Activated CD4-positive, alpha-beta T cell treated with anti-CD3 and anti-CD28 coated beads, Interleukin-10, Interleukin-2, amounts not matched to agents 100 ng/mL and 50 ng/mL, durations not matched to agents 16 hours and 8 hours (primary cell): ENCODE measurements at places on chromosomes 2 and 18.

DNA sequence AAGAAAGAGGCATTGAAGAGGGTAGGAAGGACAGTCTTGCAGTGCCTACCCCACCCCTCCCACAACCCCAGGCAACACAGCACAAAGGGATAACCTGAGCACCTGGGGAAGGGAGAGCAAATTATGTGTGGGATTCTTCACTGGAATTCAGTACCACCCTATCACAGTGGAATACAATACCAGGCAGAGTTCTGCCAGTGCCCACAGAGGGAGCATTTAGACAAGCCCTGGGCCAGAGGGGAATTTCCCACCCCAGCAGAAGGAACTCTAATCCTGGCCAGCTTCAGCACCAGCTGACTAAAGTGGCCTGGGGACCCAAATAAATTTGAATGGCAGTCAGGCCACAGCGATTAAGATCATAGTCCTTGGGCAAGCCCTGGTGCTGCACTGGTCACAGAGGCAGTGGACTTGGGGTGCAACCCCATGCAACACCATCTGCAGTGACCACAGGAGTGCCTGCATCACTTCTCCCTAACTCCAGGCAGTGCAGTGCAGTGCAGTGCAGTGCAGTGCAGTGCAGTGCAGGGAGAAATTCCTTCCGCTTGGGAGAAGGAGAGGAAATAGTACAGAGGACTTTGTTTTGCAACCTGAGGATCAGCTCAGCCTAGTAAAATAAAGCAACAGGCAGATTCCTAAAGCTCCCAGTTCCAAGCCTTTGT is 147.8 kb upstream of the SRD5A2 start:
- no peak for DNase-seq

GRCh38 chr18:38940475-38940862 is 1374.9 kb upstream of the CELF4 start:
- DNase-seq: no peak

GRCh38 chr2:36921984-36922383 is 44.4 kb downstream of the STRN start:
- DNase-seq: no peak

- no peak for DNase-seq
Observed at GRCh38 chr2:12036640-12036983, 290.2 kb downstream of the LPIN1 start.

DNA sequence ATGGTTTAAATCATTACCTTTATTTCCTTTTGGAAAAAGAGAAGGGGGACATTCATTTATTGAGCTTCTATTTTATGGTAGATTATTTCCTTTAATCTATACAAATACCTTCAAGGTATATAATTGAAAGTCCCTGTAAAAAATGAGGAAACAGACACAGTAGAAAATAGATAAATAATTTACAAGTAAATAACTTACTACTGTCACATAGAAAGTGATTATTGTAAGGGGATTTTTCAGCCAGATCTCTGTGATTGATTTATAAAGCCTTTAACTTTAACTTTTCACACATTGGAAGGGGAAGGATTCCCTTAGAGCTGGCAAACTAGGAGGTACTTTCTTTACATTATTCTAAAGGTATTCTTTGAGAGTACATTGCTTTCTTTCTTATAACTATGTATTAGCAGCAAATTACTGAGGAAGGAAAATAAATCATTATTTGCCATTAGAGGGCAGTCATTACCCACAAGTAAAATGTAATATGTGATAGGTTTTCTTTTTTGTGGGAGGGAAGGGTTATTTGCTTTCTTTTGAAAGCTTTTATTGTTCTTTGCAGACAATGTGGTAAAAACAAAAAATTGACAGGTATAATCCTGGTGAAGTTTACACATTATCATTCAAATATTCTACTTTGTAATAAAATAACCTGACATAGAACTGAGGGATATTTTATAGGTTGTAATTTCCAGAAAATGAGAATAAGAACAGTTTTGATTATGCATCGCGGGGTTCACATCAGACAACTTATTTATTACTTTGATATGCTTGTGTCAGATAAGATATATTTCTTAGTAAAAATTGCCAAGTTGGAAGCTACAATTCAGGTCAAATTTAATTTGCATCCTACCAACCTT is 24.8 kb upstream of the RPE start:
- DNase-seq: peak; percentile 18

DNA sequence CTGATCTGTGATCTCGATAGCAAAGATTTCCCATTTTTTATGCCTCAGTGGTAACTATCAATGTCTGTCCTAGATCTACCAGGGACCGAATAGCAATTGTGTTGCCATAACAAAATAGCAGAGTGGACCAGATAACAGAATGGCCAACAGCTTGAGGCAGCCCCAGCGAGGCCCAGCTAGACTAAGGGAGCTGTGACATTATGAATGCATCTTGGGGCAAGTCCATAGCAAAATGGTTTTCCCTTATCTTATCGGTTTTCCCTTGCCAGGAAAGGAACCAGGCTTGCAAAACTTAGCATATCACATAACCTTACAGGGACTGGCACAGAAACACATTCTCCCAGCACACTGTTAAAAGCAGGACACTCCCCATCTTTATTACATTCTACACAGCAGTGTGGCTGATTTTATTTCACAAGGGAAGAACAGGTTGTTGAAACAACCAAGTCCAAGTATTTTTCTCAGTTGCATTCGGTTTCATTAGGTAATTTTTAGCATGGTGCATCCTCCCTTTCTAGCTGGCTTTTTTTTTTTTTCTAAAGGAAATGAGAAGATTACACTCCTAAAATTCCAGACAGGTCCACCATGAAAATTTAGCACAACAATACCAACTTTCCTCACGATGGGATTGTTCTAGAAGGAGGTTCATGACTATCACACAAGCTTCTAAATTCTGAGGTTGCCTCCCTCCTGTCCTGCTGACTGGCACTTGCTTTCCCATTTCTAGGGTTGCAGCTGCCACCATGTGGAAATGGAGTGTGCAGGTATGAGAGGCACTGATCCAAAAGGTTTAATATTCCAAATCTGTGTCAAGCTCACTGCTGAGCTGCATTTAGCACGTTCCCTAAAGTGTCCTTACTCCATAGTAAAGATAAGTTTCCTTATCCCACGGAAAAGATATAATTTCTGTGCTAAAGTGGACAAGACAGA is 97.0 kb upstream of the SLC35G4 start:
- DNase-seq: no peak

DNA sequence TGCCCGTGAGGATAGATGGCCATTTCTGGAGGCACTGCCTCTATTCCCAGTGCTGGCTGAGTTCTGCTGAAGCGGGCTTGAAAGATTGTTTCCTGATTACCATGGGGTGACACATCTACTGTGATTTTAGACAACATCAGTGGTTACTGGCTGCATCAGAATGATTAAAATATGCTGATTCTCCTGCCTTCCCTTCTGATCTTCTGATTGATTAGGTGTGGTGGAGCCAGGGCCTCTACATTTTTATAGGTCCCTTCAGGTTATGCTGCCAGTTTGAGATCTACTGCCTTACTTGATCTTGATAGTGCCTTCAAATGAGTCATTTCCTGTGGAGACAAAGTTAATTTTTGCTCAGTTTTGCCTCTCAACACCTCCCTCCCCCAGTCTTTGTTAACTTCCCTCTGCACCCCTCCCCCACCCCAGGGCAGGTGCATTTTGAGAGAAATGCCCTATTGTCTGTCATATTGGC is 31.6 kb upstream of the SNORC start:
- peak; percentile 89 for DNase-seq

DNA sequence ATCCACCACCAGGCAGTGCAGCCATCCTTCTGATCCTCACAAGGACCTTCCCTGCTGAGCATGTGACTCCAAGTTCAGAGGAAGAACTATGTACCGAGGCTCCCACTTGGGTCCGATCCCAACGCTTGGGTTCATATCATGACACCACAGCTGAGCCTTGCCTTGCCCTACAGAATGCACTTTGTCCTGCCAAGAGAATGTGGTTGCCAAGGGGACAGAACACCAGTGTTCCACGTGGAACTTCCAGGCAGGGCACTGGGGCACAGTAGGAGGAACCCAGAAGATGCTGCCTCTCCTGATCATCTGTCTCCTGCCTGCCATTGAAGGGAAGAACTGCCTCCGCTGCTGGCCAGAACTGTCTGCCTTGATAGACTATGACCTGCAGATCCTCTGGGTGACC is at the start of gene TEX51:
Gene TEX51, plus strand, starts transcription at position 255 of the 400 bp plus-strand sequence. Its CDS starts 29 bp downstream, at position 284.
- no peak for DNase-seq

DNA sequence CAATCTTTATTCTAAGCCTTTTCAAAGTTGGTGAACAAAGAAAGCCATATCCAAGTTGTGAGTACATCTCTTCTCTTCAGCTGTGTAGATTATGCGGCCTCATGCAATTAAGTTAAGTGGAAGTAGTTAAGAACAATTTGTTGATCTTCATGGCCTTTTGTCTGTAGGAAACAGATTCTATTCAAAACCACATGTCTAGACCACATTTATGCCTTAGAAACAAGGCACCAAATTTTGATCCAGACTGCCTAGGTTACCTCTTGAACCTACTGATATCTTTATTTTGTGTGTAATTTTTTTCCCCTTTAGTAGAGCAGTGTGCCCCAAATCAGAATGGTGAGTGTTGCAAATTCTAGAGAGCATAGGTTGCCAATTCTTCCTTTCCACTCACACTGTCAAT is 101.6 kb upstream of the CERS6 start:
- no peak for DNase-seq

DNA sequence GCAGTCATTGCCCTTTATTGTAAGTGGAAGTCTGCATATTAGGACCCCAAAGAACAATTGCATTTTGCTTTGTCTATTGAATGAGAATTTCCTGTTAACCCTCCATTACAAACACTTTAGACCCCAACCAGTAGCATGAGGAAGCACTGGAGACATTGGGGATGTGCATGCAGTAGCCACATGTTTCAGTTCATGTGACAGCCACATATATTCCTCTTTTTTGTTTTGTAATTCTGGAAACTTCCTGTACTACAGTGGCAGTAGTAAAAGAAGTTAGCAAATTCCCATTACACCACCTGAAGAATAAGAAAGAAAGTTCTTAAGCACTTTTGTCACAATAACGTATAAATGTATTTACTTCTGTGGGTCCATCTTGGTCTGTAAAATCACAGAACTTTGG is 281.1 kb upstream of the SLC14A2 start:
- no peak for DNase-seq

GRCh38 chr2:101153077-101153707 is 2.0 kb upstream of the TBC1D8 start:
- no peak for DNase-seq

DNA sequence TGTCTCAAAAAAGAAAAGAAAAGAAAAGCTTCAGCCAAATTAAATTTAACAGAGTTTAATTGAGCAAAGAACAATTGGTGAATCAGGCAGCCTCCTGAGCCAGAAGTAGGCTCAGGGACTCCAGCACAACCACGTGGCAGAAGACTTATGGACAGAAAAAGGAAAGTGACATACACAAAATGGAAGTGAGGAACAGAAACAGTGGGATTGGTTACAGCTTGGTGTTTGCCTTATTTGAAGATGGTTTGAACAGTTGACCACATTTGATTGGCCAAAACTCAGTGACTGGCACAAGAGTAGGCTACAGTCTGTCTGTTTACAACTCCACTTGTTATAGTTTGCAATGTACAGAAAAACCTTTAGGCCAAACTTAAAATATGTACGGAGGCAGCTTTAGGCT is 83.1 kb downstream of the SOCS6 start:
- no peak for DNase-seq

DNA sequence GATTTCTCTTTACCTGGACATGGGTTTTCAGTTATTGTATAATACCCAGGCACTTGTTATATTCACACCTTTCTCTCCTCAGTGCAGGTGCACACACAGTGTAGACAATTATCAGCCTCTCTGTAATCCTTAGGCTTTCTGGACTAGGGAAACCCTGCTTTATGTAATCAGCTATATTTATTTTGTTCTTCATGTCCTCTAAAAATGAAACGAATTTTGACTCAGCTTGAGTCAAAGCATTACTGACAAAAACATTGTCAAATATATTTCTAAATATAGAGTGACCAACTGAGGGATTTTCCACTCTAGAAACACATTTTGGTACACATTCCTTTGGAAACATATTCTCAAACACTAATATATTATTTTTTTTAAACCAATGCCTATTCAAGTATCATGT is 144.8 kb upstream of the GULP1 start:
- DNase-seq: no peak

DNA sequence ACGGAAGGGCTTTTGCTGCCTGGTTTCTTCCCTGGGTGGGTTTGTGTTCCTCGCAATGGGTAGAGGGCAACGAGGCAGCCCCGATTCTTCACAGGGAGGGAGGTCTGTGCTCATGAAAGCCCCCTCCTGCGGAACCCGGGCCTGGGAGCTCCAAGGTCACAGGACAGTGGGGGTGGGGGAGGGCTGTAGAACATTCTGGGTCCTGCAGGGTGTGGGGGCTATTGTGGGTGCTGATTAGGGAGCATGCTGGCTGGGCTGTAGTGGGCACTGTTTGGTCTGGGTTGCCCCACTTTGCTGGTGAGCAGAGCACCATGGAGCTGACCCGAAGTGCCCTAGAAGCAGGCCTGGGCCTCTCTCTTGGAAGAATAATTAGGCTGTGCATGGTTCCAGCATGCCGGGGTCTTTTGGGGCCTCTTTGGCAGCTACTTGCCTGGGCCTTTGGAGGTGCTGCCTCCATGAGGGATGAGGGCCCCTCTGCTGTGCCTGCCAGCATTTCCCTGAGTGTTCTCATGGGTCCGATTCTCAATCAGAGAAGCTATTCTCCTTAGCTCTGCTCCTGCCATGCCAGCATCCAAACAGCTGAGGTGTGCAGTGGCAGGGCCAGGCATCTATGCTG is 232.2 kb upstream of the HS6ST1 start:
- DNase-seq: no peak

DNA sequence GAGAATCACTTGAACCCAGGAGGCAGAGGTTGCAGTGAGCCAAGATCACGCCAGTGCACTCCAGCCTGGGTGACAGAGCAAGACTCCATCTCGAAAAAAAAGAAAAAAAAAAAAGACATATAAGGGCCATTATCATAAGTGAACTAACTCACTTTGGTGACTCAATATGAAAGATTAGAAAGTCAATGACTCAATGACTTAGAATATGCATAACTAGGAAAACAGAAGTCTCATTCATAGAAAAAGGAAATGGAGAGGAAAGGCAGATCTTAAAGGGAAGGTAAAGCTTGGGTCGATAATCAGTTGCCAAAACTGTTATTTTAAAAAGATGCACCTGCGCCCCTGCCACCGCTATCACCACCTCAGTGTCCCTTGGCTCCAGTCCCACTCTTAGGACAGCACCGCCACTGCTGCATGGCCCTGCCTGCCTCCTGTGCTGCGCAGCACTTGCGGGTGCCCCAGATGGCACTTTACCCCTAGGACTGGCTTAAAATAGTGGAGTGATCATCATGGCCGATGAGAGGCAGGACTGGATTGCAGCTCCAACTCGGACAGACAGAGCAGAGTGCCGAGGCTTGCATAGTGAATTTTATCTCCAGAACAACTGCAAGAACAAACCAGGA is 54.7 kb downstream of the INO80D start:
- DNase-seq: peak; percentile 74

DNA sequence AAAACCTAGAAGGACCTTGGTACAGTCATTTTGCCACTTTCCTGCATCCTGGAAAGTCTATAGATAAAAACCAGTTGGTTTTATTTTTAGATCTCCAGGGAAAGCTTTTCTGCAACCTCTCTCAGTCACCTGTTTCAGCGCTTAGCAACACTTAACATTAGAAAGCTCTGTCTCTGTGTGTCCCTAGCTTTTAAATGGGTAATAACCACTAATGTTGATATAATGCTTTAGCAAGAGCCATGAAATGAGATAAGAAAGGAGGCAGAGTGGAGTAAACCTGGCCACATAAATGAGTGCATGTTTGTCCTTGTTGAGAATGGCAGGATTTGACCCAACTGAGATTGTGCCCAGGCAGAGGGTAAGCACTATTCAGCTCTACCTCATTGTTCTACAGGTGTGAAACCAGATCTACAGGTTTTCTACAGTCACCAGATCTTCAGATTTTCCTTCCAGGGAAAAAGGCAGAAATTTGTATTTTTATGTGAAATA is 44.8 kb downstream of the MARCHF4 start:
- DNase-seq: no peak

- DNase-seq: peak; percentile 55
Observed at GRCh38 chr2:950080-950966, at the start of gene SNTG2. Gene SNTG2 (plus strand): TSS chr2:950849. CDS start chr2:950997, 148 bp downstream.
